ENCODE measurements at places on chromosomes 2 and 18.

DNA sequence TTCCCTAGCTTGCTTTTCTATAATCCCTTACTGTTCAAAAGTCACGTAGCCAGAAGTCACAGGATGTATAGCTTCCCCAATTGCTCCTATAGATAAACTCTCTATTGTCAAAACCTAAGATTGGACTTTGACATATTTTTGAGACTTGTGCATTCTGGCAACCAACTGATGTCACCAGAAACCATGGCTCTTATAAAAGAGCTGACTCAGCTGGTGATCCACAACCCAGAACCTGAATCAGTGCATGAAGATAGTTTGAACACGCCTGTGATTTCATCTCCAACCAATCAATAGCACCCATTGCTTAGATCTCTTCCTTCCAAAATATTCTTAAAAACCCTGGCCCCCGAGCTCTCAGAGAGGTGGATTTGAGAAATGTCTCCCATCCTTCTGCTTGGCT lies 639.9 kb upstream of the PIK3C3 start:
- DNase-seq = no peak

DNA sequence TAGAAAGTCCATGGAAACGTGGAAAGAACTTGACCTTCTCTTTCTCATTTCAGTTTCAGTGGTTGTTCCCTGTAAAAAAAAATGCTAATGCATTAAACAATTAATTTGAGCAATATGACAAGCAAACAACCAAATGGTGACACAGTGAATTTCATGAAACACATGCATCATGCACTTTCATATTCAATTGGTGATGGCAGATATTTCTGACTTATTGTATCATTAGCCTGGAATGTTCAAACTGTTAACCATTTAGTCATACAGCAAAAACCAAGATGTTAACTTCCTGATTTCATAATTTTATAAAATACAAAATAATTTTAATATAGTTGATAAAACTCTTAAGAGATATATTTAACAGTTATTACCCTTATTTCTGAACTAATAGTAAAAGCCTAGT lies 85.5 kb downstream of the SCN1A start:
- no peak for DNase-seq

- DNase-seq = no peak
Measured at GRCh38 chr18:76255070-76255683, 239.9 kb downstream of the ZNF516 start.

DNA sequence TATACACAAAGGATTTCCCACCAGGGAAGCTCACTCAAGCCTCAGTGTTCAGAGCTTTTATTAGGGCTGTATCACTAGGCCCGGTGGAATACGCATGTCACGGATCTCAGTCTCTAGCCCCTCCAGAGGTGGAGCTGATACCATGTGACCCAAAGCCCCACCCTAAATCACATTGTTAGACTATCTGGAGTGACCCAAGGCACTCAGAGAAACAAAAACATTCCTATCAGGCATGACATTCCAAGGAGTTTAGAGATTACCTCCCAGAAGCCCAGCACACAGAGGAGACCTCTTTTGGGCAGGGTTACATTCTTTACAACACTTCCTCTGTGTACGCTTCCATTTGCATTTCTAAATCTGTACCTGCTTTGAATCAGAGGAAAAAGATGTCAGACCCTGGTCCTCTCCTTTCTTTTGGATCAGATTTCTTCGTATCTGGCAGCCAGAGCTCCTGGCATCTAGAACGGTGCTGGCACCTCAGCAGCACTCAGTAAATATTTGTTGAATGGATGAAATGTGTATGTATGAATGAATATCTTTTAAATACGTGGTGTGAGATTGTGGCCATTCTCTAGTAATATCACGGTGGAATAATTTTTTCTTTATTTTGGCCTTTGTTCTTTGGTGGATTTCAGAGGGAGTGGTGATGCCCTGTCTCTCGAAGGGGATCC lies 37.7 kb upstream of the SMAD2 start:
- DNase-seq = no peak

GRCh38 chr2:54624591-54625071 lies 98.8 kb upstream of the EML6 start:
- no peak for DNase-seq

DNA sequence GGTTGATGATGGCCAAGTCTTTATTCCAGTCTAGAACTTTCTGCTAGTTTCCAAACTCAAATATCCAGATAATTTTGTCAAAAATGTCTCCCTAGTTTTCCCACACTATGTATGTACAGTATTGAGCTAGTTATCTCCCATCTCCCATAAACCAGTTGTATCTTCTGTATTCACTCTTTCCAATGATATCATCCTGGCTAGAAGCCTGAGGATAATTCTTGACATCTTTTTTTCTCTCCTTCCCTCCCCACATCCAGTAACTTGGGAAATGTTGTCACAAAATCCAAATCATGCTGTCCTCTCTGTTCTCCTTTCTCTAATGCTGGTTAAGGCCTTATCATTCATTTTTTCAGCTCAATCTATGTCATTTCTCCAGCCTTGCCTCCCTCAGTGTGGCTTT lies 553.8 kb upstream of the FANCL start:
- no peak for DNase-seq

- DNase-seq = no peak
Measured at GRCh38 chr2:236979664-236980063, 106.0 kb upstream of the COPS8 start.

DNA sequence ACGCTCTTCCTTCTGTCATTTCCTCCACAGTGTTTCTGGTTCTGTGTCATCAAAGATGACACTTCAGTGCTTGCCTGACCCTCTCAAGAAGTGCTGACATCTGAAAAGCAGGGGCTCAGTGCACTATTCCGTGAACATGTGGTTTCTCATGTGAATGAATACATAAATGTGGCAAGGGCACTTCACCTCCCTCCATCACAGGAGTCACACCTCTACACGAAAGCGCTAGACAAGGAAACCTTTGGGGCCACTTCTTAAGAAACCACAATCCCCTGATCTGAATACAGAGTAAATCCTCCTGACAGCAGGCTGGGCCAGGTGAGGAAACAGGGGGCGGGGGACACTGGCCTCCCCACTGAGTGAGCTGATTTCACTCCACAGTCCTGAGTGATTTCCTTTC lies 145.8 kb upstream of the ACAA2 start:
- peak; percentile 40 for DNase-seq

- DNase-seq = no peak
Measured at GRCh38 chr2:151562398-151562797, 152.7 kb downstream of the RIF1 start.

DNA sequence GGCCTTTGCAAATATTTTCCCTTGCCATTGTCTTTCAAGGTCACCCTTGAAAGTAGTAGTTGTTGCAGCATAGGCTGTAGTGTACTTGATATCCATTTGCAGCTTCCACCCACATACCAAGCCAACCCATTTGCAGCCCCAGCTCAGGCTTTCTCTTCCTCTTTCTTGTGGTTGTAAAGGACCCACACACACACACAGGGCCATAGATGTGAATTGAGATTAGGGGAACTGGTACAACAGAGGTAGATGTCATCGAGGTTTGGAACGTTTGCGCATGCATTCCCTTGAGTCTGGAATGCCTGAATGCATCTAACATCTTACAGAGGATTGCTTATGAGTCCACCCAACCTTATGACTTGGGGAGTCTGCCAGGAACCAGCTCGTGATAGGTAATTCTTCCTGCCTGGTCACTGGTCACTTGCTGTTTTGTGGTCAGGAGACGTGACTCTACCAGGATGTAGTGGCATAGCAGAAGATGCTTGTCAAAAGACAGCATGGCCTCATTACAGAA lies 91.9 kb downstream of the MRPS9 start:
- no peak for DNase-seq

DNA sequence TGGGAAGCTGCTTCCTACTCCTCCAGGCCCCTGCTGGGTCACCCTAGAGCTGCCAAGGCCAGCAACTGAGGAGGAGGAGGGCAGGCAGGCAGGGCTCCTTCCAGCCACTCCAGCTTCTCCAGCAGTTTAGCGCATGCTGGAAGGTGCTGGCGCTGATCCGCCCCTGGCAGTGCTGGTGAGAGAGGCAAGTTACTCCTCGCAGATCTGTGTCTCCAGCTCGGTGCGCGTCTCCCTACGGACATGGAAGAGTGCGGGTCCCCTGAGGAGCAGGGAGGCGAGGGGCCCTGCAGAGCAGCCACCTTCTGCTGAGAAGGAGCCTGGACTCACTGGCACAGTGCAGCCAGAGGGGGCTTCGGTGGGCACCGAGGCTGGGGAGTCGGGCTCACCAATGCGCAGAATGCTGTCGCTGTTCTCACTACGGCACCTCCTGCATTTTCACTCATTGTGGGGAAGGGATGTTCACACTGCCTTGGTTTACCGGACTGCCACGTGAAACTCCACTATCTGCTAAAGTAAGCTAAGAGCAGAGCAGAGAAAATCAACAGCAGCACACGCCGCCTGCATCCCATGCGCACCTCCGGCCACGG lies 206.0 kb downstream of the HDAC4 start:
- DNase-seq = no peak

- peak; percentile 78 for DNase-seq
Measured at GRCh38 chr2:174492963-174493431, 6.2 kb upstream of the GPR155 start.

- DNase-seq = no peak
Measured at GRCh38 chr18:52345428-52345827, 5.4 kb downstream of the DCC start.

GRCh38 chr2:120535081-120535480 lies 189.1 kb downstream of the INHBB start:
- no peak for DNase-seq

DNA sequence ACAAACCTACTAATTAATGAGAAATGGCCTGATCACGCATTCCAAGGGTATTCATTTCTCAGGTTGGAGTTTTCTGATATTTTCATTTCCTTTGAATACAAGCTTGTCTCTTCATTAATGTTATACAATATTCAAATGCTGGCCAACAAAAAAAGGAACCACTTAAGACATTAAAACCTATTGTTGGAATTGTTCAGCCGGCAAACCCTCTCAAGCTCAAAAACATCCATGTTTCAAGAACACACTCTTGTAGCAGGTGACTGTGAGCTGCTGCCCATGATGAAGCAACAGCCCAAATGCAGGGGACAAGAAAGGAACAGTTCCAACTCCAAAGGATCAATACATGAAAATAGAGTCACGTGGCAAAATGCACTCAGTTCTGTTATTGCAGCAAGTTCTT lies 454.5 kb downstream of the BCL11A start:
- DNase-seq = no peak

GRCh38 chr2:229164545-229165249 lies 106.4 kb downstream of the PID1 start:
- DNase-seq = no peak

DNA sequence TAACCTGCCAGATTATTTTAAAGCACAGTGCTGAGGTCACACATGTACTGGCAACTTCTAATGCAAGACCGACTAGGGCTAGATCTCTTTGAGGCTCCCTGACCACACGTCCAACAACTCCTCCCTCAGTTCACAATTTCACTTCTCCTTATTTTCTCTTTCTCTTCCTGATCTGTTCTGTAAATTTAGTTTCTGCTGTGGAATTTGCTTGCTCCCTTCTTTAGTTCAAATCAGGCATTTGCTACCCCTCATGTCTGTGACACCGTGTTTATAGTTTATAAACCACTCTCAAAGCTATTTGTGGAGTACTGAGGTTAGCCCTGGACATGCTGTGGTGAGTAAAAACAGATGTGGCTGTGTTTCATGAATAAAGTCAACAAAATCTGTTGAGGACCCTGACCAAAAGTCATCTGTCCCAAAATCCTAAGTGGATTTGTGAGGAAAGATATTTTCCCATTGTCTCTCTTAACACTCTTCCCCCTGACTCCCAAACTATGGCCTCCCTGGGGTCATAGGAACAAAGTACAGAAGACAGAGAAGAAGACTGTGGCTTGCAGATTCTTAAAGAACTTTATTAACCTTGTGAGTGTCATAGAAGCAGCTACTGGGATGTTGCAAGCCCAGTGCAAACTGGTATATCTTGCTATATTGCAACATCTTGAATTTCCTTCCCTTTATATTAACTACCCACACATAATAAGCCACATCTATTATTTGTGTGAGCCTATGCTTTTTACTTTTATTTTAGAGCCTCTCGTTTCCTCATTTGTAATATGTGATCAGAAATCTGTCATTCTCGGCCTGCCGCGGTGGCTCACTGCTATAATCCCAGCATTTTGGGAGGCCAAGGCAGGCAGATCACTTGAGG lies 3.5 kb upstream of the NAGK start:
- DNase-seq = no peak

- DNase-seq = no peak
Measured at GRCh38 chr2:71700658-71701397, 247.5 kb downstream of the DYSF start.

- DNase-seq = no peak
Measured at GRCh38 chr18:35387152-35387571, 10.0 kb upstream of the ZNF396 start.

- DNase-seq = no peak
Measured at GRCh38 chr18:3826021-3826420, 376.0 kb downstream of the TGIF1 start.

DNA sequence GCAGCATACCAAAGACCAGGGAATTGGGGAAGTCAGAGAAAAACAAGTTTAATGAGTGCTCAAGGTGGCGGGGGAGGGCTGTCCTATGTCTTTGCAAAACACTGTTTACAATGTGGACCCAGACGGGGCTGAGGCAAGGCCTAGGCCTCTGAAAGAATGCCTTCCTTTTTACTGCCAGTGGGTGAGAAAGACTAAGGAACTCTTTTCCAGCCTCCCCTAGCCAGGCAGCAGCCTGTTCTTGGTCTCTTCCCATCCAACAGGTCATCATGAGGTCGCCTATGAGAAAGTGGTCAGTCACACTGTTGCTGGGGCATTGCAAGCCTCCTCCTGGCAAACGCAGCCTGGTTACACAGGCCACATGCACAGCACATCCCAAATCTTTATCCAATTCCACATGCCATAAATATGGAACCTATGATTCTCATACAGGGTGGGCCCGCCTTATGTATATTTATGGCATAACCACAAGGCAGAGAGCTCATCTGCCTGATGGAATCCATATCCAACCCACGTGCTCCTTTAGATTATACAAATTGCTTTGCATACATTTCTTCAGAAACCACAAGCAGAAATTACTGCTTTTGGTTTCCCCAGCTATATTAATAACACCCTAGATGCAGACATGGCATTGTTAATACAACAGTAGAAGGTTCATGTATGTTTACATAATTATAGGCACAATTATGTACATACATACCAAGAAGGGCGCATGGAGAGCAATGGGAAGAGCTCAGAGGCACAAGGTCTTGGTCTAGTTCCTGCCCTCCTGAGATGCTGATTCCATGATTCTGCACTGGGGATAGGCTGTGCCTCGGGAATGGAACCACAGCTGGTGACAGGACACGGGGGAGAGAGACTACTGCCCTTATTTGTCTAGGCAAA lies 48.6 kb downstream of the NRP2 start:
- DNase-seq = no peak

GRCh38 chr2:74198461-74199274 lies at the start of gene MTHFD2:
TSS of gene MTHFD2 (plus strand) at chr2:74198615. CDS start at chr2:74198642, 27 bp downstream.
- peak; percentile 97 for DNase-seq

GRCh38 chr2:9263428-9263827 lies 56.8 kb downstream of the ASAP2 start:
- no peak for DNase-seq

All from activated CD4-positive, alpha-beta T cell treated with anti-CD3 and anti-CD28 coated beads, Interleukin-2, Interleukin-6, amounts not matched to agents 100 ng/mL and 50 ng/mL, durations not matched to agents 16 hours and 8 hours (primary cell).